ENCODE measurements at places on chromosomes 11 and 22.

DNA sequence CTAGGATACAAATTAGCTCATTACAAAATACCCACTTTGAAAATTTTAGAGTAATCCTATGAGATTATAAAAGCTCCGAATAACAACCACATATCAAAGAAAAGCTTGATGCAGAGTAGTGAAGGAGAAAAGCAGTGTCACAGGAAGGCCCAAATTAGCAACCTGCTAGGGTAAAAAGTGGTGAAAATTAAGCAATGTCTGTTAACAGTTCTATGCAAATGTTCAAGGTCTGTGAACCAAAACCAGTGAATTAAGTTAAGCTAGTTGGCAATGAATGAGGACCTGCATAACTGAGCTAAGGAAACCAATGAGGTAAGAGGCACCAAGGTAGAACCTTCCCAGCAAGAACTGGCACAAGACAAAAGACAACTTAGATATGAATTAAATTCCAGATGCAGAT is 29.6 kb downstream of the PRDM10 start:
- DNase-seq = no peak

DNA sequence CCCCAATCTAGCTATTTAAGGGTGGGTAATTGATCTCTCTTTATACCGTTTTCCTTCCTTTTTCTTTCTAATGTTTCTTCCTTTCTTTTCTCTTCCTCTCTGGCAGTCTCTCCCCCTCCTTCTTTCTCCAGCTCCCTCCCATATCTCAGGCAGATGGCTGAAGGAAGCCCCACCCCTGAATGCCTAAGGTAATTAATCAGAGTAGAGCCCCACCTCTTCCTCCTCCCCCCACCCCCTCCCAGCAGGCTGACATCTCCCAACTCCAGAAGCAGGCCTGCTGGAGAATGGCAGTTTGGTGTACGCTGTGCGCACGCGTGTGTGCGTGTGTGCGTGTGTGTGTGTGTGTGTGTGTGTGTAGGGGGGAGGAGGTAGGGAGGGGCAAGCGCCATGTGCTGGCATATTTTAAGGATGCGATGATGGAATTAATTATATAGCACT is 122.6 kb downstream of the APOL5 start:
- DNase-seq = peak; percentile 95

DNA sequence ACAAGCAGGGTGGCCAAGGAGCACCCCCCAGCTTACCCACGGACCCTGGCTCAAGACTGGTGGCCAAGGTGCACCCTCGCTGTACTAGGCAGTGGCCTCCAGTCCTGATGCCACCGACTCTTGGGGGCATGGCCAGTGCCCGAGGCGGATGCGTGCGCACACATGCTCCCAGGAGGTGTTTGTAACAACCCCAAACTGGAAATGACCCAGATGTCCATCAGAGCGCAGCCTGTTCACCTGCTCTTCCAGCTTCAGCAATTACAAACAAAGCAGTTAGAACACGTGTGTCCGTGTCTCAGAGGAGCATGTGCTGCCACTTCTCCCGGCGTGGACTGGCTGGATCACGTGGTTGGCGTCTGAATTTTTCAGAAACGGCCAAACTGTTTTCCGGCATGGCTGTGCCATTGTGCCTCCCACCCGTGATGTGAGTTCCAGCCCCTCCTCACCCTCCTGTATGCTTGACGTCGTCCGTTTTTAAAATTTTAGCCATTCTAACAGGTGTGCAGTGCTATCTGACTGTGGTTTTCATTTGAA is 7.1 kb upstream of the MUC6 start:
- no peak for DNase-seq

DNA sequence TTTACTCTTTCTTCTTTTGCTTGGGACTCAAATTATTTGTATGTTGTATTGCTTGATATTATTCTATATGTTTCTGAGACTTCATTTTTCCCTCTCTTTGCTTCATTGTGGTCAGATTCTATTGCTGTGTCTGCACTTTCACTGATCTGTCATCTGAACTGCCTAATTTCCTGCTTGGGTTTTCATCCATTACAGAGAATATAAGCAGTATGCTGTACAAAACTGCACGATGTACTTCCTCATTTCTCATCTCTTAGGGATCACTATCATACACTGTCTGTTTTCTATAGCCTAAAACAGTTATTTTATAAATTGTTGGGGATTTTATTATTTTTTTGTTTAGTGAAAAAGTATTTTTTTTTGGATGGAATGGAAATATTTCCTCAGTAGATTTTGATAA is 736.7 kb upstream of the ANO5 start:
- DNase-seq = no peak

DNA sequence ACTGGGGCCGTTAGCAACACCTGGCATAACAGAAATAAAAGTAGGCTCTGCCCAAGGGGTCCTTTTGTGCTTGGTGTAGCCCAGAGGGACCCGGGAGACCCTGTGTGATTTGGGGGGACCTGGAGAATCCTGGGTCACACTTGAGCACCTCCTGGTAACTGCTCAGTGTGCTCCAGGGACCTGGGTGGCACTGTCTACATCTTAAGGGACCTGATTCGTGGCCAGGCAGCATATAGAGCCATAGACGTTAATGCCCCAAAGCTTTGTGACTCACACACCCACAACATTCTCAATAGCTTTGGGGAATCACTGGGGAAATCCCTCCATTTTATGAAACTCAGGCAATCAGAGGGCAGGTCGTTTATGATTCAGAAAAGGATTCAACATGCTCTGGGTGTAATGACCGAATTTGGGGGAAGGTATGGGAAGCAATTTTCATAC is 3.6 kb upstream of the IGF2 start:
- DNase-seq = no peak

DNA sequence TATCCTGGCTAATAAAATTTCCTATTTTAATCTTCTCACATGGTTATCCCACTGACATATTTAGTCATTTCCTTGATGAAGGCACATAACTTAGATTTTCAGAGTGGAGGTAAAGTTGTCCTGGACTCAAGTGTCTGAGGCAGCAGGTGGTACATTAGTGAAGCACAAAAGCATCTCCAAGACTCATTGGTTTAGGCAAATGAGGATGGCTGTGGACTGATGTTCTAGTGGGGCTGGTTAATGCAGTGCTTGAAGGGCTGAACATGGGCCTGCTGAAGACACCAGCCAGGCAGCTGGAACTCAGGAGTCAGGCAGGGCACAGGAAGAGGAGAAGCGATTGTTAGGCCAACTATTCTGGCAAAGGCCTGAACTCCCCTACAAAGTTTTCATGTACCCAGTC is 76.3 kb upstream of the SESN3 start:
- no peak for DNase-seq

GRCh38 chr11:69656536-69657455 is 15.8 kb downstream of the CCND1 start:
- no peak for DNase-seq

Measured in HCT116 (cell line).